ENCODE measurements at places on chromosomes 16 and 17. TPM values are rescaled to one million over a fixed set of nuclear protein-coding genes. Genes with fewer than 3 reads are reported as not detected.

GRCh38 chr16:3431779-3432219 lies 11.5 kb downstream of the ZNF597 start:
- DNase-seq: no peak

GRCh38 chr17:40345994-40346764 lies 18.4 kb downstream of the GJD3 start:
- DNase-seq: no peak

DNA sequence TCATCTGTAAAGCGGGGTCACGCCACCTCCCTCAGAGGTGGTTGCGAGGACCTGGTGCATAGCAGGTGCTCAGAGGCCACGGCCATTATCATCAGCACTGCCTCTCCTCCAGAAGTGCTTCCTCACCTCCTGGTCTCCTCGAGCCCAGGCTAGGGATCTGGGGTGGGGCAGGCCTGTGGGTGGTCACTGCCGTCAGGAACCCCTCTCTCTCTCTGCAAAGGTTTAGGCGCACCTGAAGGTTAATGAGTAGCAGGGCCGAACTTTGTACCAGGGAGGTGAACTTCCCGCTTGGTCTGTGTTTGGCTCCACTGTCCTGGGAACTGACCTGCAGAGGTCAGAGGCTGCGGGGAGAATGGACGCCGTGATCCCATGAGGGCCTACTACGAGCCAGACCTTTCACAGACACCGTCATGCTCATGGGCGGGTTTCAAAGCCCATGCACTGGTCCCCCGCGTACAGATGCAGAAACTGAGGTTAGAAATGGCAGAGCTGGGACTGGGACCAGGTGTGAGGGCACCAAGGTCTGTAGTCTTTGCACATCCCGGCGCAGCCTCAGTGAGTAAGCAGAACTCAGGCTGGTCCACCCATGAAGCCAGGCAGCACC lies 13.8 kb downstream of the JUP start:
- DNase-seq: no peak

DNA sequence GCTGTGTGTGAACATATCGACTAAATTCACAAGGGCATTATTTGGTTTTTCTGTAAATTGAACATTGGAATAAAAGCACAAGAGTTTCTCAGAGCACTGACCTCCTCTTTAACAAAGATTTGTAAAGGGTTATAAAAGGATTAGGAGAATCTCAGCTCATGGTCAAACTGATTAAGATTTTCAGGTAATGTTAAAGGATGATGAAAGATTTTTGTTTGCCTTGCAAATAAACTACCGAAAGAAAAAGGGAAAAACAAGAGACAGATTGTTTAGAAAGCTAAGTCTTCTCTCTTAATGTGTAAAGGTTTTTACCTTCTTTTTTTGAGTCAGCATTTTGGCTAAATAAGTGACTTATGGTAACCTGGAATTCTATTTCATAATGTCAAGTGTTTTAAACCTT lies 47.6 kb upstream of the MED9 start:
- DNase-seq: no peak

DNA sequence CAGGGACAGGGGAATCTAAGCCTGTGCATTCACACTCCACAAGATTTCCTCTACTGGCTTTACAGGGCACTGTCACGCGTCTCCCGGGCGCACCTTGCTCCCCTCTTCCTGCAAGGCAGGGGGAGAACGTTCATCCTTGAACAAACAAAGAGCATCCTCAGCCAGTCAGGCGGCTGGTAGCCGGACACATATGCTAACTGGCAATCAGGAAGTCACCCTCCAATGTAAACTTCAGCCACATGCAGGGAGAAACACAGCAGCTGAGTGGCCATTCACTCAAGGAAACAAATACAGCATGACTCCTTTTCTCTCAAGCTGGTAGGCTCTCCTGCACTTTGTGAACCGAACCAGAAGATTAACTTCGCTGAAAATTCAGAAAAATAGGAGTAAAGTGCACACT lies 10.8 kb upstream of the HSBP1 start:
- DNase-seq: no peak

GRCh38 chr16:64089697-64090096 lies 1032.2 kb downstream of the CDH11 start:
- DNase-seq: no peak

DNA sequence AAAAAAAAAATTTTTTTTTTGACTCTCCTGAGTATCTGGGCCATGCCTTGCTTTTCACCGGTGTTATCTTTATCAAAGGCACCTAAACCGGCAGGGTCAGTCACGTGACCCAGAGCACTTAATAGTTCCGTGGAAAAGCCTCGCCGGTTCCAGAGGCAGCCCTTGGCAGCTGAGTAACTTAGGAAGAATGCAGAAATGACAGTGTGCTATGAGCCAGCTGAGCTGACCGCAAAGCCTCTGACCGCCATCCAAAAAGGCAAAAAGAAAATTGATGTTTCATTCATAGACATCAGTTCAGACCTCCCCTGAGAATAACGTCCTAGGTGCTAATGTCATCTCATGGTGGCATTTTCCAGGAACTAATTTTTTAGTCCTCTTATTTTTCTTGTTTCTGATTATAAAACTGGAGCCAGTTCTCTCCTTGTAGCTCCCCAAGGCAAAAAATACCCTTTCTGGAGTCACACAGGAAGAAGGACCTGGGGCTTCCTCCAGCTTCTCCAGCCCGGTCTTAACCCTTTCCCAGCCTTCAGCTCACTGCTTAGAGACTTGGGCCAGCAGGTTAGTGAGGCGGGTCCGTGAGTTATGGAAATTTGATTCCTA lies 122.6 kb downstream of the SOCS1 start:
- peak; percentile 88 for DNase-seq

- DNase-seq: no peak
Observed at GRCh38 chr17:66978514-66979061, 14.1 kb downstream of the CACNG4 start.

DNA sequence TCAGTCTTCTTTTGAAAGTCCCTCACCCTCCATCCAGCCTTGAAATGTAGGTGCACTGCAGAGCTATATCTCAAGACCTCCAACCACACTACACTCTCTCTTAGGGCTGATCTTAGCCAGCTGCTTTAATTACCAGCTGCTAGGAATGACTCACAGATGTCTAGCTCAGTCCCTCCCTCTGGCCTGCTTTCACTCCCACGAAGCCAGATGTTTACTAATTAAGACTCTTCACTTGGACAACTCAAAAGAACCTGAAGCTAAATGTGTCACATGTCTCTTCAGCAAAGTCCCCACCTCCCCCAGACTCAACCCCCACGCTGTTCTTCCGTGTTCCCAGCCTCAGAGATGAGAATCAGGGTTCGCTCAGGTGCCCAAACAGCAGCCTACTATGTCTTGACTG lies 2.6 kb downstream of the GTF3C1 start:
- no peak for DNase-seq

DNA sequence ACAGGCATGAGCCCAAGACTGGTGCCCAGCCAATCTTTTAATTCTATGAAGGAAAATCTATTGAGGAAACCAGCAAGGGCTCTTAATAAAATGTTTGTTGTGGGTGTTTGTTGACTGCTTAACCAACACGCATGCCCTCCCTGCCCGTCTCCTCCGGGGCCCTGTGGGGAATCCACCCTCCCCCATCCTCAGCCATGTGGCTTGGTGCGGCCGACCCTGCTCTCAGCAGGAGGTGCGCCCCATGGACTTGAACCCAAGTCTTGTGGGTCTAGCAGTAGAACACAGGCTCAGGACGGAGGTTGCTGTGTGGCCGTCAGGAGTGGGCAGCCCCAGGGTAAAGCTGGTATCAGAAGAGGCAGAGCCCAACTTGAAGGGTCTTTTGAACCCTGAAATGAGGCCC lies 45.1 kb upstream of the MLYCD start:
- DNase-seq: no peak

- no peak for DNase-seq
Observed at GRCh38 chr17:2213291-2213960, 90.2 kb downstream of the SMG6 start.

GRCh38 chr17:78853926-78854394 lies 13.3 kb upstream of the USP36 start:
- no peak for DNase-seq

DNA sequence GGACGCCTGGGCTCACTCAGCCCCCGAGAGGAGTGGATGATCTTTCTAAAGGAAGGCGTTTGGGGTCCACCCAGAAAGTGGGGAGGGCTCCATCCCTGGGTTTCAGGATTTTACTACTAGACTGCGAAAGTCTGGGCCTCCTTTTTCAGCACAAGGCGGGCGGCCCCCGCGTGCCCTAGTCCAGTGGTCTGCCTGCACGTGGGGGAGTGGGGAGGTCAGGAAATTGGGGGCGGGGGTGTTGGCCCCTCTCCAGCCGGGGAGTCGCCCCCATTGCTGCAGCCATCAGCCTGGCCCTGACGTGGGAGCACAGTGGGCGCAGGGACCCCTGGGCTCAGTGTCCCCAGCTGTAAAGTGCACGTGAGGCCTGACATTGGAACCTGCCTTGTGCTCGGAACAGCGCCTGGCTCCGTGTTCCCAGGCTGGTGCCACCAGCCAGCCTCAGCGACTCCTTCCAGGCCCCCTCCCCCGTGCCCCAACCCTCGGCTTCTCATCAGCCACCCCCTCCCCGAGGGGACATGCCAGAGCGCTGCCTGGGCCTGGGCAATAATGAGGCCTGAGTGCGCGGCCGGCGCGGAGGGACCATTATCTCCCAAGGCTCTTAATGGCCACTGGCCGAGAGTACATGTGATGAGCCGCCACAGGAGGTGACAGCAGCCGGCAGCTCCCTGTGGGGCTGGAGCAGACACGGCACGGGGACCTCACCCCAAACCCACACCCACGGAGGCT lies 2.4 kb upstream of the C1QTNF8 start:
- DNase-seq: no peak

DNA sequence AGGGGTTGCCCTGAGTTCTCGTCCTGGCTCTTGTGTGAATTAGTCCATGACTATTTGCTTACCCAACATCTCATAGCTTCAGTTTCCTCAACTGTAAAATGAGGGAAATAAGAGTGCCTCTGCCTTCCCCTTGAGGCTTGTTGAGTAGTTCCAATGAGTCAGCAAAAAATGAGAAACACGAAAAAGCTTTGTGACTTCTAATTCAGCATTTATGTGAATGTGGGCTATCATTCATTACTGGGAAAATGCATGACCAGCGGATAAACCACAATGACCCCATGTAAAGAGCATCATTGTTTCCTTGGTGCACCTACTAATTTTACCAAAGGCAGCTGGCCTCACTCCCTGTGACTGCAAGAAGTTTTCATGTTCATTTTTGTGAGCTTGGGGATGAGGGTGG lies 374.6 kb upstream of the HSBP1 start:
- no peak for DNase-seq

- DNase-seq: no peak
Observed at GRCh38 chr17:9702914-9703780, 57.8 kb downstream of the USP43 start.

GRCh38 chr17:75950421-75950820 lies 9.6 kb upstream of the FBF1 start:
- DNase-seq: no peak

GRCh38 chr16:57984443-57985203 lies 13.7 kb upstream of the CNGB1 start:
- DNase-seq: peak; percentile 94

GRCh38 chr17:34592002-34592401 lies 12.6 kb downstream of the TMEM132E start:
- no peak for DNase-seq

- no peak for DNase-seq
Observed at GRCh38 chr17:51258756-51259563, 889 bp downstream of the MBTD1 start.

GRCh38 chr17:58665946-58666857 lies 25.6 kb downstream of the TEX14 start:
- no peak for DNase-seq

DNA sequence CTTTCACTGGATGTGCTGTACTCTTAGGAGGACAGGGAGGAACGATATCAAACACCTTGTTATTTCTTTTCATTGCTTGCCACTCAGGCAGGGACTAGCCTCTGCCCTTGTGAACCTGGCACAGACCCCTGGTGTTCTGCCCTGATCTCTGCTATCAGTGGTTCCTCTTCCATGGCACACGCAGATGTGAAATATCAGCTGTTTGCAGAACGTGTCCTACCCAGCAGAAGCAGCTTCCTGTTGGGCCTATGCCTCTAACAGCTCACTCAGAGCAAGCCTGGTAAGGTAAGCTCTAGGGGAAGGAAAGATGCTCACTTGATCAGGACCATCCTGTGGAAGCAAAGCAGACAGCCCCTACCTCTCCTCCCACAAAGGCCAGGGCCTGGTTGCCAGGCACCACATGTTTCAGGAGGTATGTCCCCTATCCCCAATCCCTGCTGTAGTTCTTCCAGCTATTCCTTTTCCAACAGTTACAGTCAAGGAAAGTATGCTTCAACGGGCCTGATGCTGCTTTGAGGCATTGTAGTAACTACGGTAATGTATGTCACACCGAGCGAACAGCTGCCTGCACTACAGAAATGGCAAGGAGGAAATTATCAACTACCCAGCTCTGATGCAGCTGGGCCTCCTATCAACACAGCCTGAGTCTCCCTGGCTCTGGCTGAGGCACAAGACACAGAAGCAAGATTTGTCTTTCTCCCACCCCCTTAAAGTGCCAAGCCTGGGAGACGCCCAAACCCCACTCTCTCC lies 41.3 kb upstream of the GFOD2 start:
- no peak for DNase-seq

DNA sequence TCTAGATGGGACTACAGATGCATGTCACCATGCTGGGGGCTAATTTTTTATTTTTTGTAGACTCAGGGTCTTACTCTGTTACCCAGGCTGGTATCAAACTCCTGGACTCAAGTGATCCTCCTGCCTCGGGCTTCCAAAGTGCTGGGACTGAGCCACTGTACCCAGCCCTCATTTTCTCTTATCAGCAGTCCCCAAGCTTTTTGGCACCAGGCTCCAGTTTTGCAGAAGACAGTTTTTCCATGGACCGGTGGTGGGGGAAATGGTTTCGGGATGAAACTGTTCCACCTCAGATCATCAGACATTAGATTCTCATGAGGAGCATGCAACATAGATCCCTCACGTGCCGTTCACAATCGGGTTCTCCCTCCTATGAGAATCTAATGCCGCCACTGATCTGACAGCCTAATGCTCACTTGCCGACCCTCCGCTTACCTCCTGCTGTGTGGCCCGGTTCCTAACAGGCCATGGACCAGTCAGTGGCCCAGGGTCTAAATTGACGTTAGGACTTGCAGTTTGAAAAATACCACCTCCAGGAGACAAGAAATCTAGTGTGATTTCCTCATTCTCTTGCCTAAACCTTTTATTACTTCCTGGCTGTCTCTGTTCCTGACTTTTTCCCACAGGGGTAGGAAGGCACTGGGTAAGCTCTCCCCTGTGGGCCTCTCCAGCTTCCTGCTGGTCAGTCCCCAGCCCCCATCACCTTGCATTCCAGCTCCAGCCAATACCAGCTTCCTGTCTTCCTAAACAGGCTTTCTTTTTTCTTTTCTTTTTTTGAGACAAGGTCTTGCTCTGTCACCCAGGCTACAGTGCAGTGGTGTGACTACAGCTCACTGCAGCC lies 9.3 kb upstream of the CNP start:
- DNase-seq: no peak

The ICAM2 gene
- 75.2 TPM for total RNA-seq

The CCNF gene
- total RNA-seq: 3.9 TPM

The HAGHL gene
- 7.4 TPM for total RNA-seq

The DHRS7C gene
- not detected for total RNA-seq

The PRSS53 gene
- 1.2 TPM for total RNA-seq

The CORO1A gene
- 56.2 TPM for total RNA-seq

The ABCC6 gene
- 6.9 TPM for total RNA-seq

The KCTD11 gene
- 11.9 TPM for total RNA-seq

The NUDT7 gene
- total RNA-seq: 13.4 TPM

The G6PC1 gene
- not detected for total RNA-seq

The SMIM36 gene
- not detected for total RNA-seq

The CDH16 gene
- total RNA-seq: not detected
